Hippocampal formation (tissue), 2 donors: ENCODE measurements at places on chromosomes 2 and 18.

- DNase-seq, result no peak
Measured at GRCh38 chr2:181374781-181375675, 82.2 kb upstream of the ITGA4 start.

GRCh38 chr2:152499331-152499816 is 164.4 kb downstream of the FMNL2 start:
- DNase-seq, result no peak

- DNase-seq, result no peak
Measured at GRCh38 chr2:120985997-120986651, 250.5 kb downstream of the GLI2 start.

GRCh38 chr18:48222118-48222517 is 187.1 kb downstream of the ZBTB7C start:
- DNase-seq, result no peak

DNA sequence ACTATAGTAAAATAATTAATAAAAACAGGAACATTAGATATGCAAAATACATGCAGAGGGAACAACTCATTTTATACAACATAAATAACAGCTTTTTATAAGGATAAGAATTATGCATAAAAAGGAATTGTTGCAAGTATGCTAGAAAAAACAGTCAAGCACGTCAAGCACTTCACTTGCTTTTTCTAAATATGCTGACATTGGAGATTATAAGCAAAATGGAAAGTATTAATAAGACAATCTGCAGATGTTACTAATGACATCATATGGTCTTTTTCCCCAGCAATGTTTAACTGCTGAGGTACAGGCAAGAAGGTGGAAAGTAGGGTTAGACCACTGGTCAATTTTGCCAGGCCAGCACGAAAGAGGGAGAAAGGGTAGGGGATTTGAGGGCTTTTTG is 111.7 kb downstream of the HIBCH start:
- no peak for DNase-seq

GRCh38 chr2:150644298-150645067 is 157.0 kb upstream of the RND3 start:
- DNase-seq, result no peak

DNA sequence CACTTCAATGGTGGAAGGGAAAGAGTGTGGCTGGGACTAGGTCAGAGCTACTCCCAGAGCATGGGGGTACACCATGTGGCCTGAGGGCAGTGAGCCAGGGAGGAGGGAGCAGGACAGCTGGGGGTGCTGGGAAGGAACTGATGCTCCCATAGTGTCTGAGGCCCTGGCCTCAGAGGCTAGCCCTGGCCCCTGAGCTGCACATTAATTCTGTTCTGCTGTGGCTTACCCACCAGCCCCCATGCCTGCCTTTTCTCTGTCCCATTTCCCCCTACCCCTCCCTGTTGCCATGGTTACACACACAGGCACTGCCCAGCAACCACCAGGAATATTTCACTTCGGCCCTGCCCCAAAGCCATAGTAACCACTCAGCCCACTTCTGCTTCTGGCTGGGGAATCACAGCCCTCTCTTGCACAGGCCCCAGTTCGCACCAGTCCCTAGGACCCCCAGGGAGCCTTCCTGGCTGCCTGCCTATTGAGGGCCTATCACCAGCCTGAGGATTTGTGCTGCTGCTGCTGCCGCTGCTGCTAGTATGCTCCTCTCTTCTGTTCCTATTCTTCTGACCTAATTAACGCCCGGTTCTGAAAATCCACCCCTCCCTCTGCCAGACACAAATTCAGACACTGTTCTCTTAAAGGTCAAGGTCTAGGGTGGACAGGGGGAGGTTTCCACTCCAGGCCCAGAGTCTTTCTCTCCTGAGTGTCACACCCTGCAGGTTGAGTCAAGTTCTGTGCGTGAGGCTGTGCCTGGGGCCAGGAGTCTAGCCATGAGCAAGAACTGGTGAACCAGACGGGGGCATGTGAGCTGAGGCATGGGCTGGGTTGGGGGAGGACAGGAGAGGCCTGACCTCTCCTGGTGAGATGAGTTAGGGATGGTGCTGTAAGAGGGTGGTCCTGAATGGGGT is 87.1 kb upstream of the MCFD2 start:
- DNase-seq, result peak; percentile 86

DNA sequence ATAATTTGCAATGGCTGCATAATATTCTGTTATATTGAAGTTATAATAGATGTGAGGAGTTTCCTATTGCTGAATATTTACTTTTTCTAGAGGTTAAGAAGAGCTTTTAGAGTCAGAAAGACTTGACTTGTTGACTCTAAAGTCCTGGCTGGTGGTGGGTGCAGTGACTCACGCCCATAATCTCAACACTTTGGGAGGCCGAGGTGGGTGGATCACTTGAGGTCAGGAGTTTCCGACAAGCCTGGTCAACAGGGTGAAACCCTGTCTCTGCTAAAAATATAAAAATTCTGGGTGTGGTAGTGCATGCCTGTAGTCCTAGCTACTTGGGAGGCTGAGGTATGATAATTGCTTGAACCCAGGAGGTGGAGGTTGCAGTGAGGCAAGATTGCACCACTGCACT is 33.9 kb upstream of the ATIC start:
- no peak for DNase-seq

DNA sequence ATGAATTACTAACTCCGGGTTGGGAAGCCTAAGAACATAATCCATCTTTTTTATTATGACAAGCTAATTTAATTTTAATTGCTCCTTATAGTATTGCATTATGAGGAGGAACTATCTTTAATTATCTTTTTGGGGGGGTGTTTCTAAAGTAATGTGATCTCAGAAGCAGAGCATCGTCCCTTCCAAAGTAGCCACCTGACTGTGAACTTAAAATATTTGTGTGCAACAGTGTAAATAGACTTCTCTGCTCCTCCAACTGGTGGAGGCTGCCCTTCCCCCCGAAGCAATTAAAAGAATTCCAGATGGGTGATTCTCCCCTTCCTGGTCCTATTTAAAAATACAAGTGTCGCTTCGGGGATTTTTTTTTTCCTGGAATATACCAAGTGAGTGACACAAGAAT is 55.7 kb downstream of the TCF7L1 start:
- no peak for DNase-seq
